DMS79 (cell line): ENCODE measurements at places on chromosomes 5 and 9.

DNA sequence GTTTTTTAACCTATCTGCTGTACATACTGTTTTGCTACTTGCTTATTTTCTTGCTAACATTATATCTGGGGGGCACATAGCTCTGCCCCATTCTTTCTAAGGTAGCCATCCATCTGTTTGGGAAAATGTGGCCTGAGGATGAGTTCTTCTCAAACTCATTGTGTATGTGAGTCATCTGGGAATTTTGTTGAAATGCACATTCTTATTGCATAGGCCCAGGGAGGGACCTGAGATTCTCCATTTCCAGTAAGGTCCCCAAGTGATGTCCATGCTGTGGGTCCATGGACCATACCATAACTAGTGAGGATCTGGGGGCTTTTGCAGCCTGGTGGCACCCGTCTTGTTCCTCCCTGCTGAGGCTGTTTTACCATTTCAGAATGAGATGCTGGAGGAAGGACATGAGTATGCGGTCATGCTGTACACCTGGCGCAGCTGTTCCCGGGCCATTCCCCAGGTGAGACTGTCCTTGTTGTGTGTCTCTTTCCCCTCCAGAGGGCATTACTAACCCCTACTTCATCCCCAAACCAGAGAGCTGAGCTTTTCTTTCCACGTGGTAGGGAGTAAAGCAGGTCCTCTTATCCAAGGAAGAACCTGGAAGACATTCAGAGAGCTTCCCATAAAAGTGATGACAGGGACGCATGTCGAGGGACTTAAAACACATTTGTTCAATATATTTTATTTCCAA is 28.6 kb downstream of the CYFIP2 start:
- no peak for DNase-seq

DNA sequence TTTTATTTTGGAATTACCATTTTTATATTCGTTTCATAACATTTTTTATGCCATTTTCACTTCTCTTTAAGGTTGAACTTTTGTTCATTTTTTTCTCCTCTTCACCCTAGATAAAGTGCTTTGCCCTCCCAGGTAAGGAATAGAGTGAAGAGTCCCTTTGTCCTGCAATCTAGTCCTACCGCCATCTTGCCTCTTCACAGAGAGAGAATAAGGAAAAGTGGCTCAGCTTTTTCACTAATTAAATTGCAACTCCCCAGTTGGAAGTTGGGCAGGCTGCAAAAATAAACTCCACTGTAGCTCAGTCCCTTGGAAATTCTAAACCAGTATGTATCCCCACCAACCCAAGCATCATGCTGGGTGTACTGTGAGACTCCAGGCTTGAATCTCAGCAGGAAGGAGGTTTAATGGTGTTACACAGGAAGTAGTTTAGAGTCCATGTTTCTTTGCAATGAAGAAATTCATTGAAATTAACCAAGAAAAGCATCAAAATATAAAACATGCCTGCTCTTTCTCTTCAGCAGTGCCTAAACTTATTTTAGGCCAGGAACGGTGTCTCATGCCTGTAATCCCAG is 60.3 kb upstream of the PCSK1 start:
- DNase-seq, result no peak

DNA sequence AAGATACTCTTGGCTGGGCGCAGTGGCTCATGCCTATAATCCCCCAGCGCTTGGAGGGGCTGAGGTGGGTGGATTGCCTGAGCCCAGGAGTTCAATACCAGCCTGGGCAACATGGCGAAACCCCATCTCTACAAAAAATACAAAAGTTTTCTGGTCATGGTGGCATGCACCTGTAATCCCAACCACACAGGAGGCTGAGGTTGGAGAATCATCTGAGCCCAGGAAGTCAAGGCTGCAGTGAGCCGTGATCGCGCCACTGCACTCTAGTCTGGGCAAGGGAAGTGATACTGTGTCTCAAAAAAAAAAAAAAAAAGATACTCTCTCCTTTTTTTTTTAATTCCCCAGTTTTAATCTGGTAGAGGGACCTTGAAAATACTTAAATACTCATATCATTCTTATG is 15.0 kb downstream of the ANKRD33B start:
- no peak for DNase-seq

DNA sequence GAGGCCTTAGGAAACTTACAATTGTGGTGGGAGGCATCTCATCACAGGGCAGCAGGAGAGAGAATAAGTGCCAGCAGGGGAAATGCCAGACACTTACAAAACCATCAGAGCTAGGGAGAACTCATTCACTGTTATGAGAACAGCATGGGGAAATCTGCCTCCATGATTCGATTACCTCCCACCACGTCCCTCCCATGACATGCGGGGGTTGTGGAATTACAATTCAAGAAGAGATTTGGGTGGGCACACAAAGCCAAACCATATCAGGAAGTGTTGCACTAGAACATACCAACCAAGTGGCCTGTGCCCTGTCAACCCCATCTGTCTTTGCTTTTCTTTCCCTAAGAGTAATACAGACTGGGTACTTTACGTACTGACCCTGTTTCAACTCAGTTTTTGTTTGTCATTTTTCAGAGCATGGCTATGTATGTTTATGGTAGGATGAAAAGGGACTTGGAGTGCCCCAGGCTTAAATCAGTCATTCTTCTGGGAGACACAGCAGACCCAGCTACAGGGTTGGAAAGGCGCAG is 58.3 kb upstream of the TGFBR1 start:
- DNase-seq, result no peak

GRCh38 chr5:69024241-69024651 is 69.6 kb upstream of the SLC30A5 start:
- no peak for DNase-seq

GRCh38 chr5:98110282-98110691 is 663.2 kb upstream of the RGMB start:
- DNase-seq, result no peak
